ENCODE measurements at places on chromosomes 6 and 20.

- no peak for DNase-seq
Observed at GRCh38 chr20:19419396-19419795, 207.0 kb downstream of the SLC24A3 start.

DNA sequence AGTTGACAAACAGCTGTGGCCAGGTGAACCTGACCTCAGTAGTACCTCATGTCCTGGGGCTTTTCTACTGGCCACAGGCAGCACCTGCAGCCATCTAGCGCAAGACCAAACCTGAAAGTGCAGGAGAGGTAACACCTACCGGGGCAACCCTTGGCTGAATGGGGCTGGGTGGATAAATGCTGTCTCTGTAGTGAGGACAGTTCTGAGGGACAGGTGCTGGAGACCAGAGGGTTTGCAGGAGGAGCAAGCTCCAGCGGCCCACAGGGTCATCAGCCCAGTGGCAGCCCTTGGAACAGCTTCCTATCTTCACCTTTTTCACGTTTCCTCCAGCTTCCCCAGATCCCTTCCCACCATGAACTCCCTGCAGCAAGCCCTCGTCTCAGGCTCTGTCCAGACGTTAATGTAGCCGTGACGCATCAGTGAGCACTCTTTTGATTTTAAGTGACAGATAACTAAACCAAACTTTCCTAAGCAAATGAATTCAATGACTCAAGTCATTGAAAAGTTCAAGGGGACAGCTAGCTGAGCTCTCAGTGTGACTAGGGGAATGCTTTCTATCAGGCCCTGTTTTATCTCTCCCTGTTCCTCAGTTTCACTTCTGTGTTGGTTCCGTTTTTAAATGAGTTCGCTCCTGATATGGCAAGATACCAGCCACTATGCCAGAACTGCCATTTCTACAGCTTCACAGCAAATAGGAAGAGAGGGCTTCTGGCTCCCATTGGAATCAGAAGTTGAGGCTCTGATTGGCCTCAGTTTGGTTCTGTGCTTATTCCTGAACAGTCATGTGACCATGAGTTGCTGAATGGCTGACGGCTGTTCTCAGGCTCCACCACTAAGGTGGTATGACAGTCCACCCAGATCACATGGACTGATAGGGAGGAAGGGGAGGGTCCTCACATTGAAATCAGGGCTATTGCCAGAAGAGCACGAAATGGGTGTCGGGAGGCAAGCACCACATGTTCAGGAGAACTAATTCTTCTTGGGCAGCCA, 12.1 kb upstream of the PFDN4 start:
- DNase-seq: no peak

GRCh38 chr6:148203970-148204369, 138.7 kb upstream of the SASH1 start:
- peak; percentile 15 for DNase-seq

DNA sequence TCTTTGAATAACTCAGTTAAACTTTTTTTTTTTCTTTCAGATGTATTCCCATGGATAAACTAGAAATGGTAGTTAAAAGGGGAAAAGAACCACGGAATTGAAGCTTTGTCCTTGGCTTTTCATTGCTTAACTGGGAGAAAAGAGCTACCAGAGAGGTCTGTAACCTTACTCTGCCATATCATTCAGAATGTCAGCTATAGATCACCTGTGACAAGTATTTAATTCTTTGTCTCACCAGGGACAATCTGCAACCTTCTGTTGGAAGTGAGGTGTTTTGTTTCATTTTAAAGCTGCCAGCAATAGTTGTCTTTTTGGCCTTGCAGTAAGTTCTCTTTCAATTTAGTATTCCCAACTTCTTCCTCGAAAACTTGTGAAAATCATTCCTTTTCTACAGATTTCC, 618.4 kb downstream of the FRK start:
- DNase-seq: no peak

GRCh38 chr6:50816947-50817645, 1.6 kb upstream of the TFAP2B start:
- DNase-seq: no peak

- DNase-seq: no peak
Observed at GRCh38 chr20:45336530-45337366, 11.5 kb downstream of the SDC4 start.

- no peak for DNase-seq
Observed at GRCh38 chr6:169805242-169805838, 53.9 kb downstream of the ERMARD start.

DNA sequence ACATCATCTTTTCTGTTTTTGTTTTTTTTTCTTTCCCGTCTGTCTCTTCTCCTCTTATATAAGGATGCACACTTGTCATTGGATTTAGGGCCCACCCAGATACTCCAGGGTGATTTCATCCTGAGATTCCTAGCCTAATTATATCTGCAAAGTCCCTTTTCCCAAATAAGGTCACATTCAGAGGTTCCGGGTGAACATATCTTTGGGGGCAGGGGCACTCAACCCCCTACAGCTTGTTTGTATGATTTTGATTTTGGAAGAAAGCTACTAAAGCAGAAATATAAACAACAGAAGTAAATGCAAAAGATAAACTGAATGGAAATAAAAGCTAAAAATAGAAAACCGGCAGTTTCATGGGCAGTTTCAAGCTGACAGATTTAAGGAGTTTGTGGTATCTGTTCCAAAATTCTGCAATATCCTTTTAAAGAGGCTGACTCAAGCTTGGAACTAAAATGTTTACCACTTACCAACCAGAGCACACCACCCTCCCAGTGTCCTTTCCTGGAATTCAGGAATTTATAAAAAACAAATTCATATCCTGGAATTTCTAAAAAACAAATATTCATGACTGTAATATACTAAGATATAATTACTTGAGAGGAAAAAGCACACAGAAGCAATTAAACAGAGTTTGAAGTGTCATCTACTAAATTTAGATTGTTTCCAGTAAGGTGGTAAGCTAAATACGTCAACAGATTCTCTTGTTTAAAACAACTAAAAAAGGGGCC, 100.0 kb upstream of the CARMIL1 start:
- DNase-seq: no peak

GRCh38 chr20:36871640-36872570, 4.0 kb upstream of the TLDC2 start:
- no peak for DNase-seq

GRCh38 chr6:53811082-53811481, 16.3 kb downstream of the LRRC1 start:
- no peak for DNase-seq

- DNase-seq: no peak
Observed at GRCh38 chr6:11514672-11515071, 22.9 kb upstream of the TMEM170B start.
